Stimulated activated CD8-positive, alpha-beta memory T cell treated with anti-CD3 and anti-CD28 coated beads, Interleukin-2, amount 100 ng/mL, for 1 hour (primary cell): ENCODE measurements at places on chromosomes 3 and 15.

GRCh38 chr15:74384566-74384880 lies 17.1 kb upstream of the CYP11A1 start:
- no peak for DNase-seq

GRCh38 chr3:42961633-42962032 lies 17.5 kb upstream of the GASK1A start:
- no peak for DNase-seq

DNA sequence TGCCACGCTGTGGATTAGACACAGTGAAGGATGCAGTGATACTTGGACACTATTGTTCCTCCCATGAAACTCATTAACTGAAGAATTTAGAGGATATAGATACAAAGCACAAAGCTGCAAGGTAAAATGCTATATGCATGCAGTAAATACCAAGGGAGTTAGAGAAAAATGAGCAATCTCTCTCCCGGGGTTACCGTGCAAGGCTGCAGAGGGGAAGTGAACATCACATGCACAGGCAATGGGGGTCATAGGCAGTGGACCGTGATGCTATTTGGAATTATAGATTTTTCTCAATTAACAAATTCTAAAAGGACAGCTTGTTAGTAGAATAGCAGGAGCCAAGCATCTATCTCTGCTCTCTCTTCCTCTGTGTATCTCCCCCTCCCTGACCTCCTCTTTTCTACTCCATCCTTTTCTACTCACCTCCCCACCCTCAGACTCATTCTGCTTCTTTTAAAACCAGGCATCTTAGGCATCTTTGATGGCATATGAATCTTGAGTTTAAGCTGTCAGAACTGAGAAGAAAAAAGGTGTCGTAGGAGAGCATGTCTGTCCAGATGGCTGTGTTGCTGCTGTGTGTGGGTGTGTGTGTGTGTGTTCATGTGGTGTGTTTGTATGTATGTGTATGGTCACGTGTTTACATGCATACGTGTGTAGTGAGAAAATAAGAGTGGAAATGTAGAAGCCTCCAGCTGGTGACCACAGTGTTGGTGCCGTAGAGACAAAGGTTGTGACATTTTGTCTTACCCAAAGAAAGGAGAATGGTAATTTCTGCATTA lies 339.0 kb downstream of the EPHB1 start:
- no peak for DNase-seq

DNA sequence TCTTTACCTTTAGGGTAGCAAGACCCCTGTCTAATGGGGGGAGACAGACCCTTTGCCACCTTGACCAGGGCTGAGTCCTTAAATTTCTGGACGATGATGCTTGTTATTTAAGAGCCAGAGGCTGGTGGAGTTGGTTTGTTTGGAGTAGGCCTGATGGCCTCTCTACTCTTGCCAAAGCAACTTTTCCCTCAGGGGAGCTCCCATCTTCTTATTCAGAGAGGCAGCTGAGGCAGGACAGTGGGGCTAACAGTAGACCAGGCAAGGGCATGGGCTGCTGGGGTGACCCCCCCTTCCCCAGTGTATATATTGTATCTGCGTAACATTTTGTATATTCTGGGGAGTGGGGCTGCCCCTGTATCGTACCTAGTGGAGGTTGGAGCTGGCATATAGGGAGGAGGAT lies 10.3 kb downstream of the RPS17 start:
- DNase-seq = no peak

- no peak for DNase-seq
Measured at GRCh38 chr15:90322538-90322937, 29.5 kb upstream of the ZNF774 start.

- DNase-seq = no peak
Measured at GRCh38 chr15:67068710-67069400, 3.5 kb downstream of the SMAD3 start.

DNA sequence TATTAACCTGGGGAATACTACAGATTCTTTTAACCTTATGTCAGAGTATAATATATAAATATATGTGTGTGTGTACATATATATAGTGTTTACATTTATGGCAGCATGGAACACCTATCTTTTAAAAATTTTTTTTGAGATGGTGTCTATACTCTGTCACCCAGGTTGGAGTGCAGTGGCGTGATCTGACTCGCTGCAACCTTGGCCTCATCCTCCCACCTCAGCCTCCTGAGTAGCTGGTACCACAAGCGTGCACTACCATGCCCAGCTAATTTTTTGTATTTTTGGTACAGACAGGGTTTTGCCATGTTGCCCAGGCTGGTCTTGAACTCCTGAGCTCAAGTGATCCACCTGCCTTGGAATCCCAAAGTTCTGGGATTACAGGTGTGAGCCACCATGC lies 18.5 kb upstream of the ERICH6 start:
- no peak for DNase-seq
